ENCODE measurements at places on chromosomes 4 and X. TPM values are rescaled to one million over a fixed set of nuclear protein-coding genes. Genes with fewer than 3 reads are reported as not detected.

EVC gene
- 14.5 TPM for total RNA-seq

DNA sequence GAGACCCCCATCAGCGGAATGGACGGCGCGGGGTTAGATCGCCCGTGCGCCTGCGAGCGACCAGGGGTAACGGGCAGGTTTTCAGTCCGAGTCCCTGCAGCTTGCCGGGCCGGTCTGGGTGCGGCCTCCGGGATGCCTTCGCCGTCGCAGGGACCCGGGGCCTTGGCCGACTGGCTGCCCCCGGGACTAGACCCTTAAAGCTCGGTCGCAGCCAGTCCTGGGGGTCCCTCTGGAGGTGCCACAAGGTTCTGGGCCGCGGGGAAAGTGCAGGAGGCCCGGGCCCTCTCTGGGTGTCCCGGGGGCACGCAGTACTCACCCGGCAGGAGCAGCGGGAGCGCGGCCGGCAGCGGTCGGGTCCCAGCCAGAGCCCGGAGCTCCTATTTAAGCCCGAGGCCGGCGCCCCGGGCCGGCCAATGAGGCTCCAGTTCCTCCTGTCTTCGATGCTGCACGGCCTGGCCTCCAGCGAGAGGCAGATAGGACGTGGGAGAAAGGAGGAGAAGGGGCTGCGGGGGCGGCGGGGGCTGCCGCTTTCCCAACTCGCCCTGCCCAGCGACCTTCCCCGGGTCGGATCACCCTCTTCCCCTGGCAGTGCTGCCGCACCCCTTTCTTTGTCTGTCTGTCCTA is at the start of gene SPON2:
SPON2 (minus strand) TSS at position 356 of the 624 bp plus-strand sequence.
- peak; percentile 70 for DNase-seq
- H3K27me3 ChIP-seq = peaks cover 52% of the 10 kb centered on the region
- H3K4me1 ChIP-seq = peaks cover 6% of the 10 kb centered on the region
- H3K36me3 ChIP-seq = no peaks in the 10 kb centered on the region
- H3K27ac ChIP-seq = no peak within 1 kb of the TSS

DNA sequence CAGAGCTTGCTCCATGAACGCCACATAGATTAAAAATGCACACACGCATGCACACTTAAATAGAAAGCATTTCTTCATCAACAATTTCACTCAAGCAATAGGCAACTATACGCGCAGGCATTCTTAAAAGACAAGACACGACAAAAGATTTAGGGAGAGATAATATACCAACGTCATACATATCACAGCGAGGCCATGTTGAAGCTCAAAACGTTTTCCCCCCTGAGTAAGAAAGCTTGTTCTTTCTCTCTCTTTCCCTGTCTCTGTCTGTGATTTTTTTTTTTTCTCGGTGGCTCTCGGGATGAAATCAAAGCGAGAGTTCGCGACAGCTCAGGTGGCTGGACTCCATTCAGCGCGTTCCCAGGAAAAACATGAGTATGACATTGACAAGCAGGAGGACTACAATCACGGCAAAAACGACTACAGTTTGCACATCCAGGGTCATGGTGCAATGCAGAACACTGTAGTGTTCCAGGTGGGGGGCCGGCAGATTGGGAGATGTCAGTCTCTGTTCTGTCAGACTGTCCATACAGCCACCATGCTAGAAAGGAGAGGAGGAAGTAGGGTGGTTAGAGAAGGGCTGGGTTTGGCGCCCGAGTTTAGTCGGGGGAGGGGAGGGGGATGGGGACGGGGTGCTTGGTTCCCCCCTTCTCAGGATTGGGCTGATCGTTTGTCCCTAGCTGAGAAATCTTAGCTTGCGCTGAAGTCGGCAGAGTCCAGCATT is 30.7 kb downstream of the ARHGEF9 start:
- peaks cover 9% of the 10 kb centered on the region for H3K4me1 ChIP-seq
- DNase-seq = no peak
- H3K36me3 ChIP-seq = no peaks in the 10 kb centered on the region
- peak overlapping the region; percentile 97 for H3K27ac ChIP-seq
- peak overlapping the region; percentile 98 for H3K4me3 ChIP-seq

DNA sequence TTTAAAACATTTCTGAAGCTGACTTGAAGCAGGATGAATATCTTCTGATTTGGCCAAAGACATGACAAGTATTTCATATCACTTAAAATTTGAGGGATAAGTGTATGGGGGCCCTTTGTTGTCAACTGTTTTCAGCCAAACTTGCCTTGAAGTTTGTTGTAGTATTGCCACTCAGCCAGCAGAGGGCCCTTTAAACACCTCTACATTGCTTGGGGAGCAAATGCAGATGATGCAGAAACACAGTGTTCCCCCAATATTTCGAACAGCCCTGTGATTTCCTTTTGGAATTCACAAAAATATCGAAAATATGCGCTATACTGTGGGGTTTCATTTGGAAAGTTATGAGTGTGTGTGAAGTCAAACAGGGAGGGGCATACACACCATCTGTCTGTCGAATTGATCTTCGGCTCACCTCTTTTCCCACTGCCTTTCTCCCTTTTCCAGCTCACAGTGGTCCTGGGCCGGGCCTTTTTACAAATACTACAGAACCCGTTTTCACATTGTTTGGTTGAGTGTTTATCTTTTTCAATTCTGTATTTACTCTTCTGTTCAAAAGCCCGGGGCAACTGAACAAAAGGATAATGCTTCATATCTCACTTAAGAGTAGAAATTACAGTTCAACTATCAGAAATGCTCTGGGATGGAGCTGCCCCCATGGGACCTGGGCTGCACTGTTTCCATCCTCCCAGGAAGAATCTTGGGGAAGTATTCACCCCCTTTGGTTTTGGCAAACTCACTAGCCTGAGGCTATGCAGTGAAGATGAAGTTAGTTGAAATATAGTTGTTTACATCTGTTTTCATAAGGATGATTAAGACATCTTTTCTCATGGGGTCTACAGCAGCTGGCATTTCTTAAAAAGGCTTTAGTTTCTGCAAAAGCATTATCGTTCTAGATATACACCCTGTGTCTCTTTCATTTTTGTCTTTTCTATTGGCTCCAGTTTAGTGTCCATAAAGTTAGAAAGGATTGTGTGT is 137.6 kb downstream of the EGF start:
- DNase-seq = no peak
- peaks cover 25% of the 10 kb centered on the region for H3K36me3 ChIP-seq
- no peaks in the 10 kb centered on the region for H3K27me3 ChIP-seq
- no peak overlapping the region for H3K4me3 ChIP-seq

GRCh38 chr4:108166441-108167315 is 2.1 kb downstream of the LEF1 start:
- H3K36me3 ChIP-seq = peaks cover 11% of the 10 kb centered on the region
- H3K4me1 ChIP-seq = peaks cover 45% of the 10 kb centered on the region
- H3K27ac ChIP-seq = peak overlapping the region; percentile 59
- peaks cover 74% of the 10 kb centered on the region for H3K27me3 ChIP-seq
- H3K4me3 ChIP-seq = peak overlapping the region; percentile 93

DNA sequence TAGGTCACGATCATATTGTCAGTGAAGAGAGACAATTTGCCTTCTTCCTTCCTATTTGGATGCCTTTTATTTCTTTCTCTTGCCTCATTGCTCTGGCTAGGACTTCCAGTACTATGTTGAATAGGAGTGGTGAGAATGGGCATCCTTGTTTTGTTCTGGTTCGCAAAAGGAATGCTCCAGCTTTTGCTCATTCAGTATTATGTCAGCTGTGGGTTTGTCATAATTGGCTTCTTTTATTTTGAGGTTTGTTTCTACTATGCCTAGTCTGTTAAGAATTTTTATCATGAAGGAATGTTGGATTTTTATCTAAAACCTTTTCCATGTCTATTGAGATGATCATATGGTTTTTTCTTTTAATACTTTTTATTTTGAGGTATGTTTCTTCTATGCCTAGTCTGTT is 152.3 kb upstream of the MAD2L1 start:
- H3K27ac ChIP-seq = no peak overlapping the region
- H3K36me3 ChIP-seq = no peaks in the 10 kb centered on the region
- DNase-seq = no peak
- H3K4me3 ChIP-seq = no peak overlapping the region

DNA sequence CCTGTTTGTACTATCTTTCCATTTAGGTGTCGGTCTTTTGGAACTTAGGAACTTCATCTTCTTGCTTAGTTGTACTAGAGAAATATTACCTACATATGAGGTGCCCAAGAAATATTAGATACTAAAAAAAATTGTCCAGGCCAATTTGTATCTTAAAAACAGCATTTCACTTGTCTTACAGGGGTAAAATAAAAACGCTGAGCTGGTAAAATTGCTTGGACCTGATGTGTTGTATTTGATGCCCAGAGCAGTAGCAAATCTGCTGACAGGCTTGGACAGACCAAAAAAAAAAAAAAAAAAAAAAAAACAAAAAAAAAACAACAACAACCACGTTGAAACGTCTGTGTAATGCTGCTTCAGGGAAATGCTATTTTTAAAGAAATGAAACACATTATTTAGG is 150.4 kb upstream of the ARX start:
- no peak for DNase-seq
- H3K4me3 ChIP-seq = no peak overlapping the region
- H3K27ac ChIP-seq = no peak overlapping the region
- H3K27me3 ChIP-seq = peaks cover 6% of the 10 kb centered on the region
- H3K4me1 ChIP-seq = no peaks in the 10 kb centered on the region
- no peaks in the 10 kb centered on the region for H3K36me3 ChIP-seq

SORBS2 gene
- 22.6 TPM for total RNA-seq

ATP10D gene
- total RNA-seq = 17.1 TPM

- no peaks in the 10 kb centered on the region for H3K4me1 ChIP-seq
- H3K36me3 ChIP-seq = no peaks in the 10 kb centered on the region
- H3K27ac ChIP-seq = no peak overlapping the region
- H3K4me3 ChIP-seq = no peak overlapping the region
Measured at GRCh38 chr4:125979950-125980349, 665.2 kb downstream of the FAT4 start.

STOX2 gene
- 16.6 TPM for total RNA-seq

AFP gene
- 67.6 TPM for total RNA-seq

DNA sequence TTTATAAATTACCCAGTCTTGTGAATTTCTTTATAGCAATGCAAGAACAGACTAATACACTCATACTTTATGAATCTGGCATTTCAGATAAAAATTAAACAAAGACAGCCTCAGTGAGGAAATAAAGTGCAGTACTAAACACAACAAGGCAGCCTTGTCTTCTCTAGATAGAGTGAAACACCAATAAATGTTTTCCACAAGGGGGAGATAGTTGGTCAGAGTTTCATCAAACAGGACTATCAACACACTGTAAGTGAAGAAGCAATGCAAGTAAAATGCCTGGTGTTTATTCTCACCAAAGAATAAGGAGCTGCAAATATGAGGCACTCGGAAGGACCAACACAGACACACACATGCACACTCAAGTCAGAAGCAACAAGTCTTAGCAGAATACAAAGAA is 62.8 kb downstream of the FAM9B start:
- DNase-seq = no peak
- no peaks in the 10 kb centered on the region for H3K4me1 ChIP-seq
- no peak overlapping the region for H3K27ac ChIP-seq
- H3K36me3 ChIP-seq = no peaks in the 10 kb centered on the region

GPR82 gene
- total RNA-seq = not detected

VCX2 gene
- total RNA-seq = not detected

CCDC158 gene
- not detected for total RNA-seq

- no peaks in the 10 kb centered on the region for H3K36me3 ChIP-seq
- no peak overlapping the region for H3K4me3 ChIP-seq
- DNase-seq = no peak
- no peak overlapping the region for H3K27ac ChIP-seq
- H3K27me3 ChIP-seq = no peaks in the 10 kb centered on the region
Measured at GRCh38 chr4:134862116-134862515, 660.5 kb upstream of the PABPC4L start.

DNA sequence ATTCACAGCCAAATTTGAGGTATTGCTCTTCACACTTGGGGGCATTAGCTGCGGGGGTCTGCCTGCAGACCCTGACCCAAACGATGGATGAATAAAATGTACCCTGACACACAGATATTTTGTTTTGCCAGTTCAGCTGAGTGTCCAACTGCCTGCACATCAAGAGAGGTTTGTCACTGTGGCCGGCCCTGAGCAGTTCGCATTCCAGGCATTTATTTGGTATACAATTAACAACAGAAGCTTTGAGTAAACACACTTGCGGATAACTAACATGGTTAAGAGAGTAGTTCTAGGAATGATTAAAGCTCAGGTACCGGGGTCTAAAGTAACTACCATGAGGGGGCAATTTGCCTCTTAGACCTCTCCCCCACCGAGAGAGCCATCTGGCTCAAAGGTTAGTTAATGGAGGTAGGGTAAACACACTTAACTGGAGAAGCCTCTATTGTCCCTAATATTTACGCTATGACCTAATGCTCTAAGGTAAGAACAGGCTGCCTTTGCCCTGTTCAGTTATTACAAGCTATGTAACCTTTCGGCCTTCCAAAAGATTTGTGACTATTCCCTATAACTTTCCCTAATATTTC is 162.0 kb downstream of the SNCA start:
- no peak overlapping the region for H3K27ac ChIP-seq
- no peak for DNase-seq
- H3K4me1 ChIP-seq = no peaks in the 10 kb centered on the region
- H3K27me3 ChIP-seq = no peaks in the 10 kb centered on the region

DNA sequence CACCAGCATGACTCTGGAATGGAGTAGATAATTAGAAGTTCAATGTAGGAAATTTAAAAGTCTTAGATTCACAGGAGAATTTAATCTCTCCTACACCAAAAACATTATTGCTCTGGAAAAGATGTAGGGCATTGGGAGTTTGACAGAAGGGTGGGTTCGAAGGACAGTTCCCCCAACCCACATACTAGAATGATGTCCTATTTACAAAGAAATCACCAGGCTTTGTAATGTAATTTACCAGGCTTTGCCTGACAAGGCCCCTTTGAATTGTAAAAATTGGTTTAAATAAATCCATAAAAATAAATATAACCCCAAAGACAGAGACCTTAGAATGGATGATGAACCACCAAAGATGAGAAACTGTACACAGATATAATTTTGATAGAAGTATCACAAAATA is 399.2 kb upstream of the GRID2 start:
- H3K27ac ChIP-seq = no peak overlapping the region
- H3K4me3 ChIP-seq = no peak overlapping the region
- DNase-seq = no peak
- no peaks in the 10 kb centered on the region for H3K36me3 ChIP-seq
- H3K4me1 ChIP-seq = no peaks in the 10 kb centered on the region
- no peaks in the 10 kb centered on the region for H3K27me3 ChIP-seq

- H3K27me3 ChIP-seq = no peaks in the 10 kb centered on the region
- no peak overlapping the region for H3K4me3 ChIP-seq
- H3K27ac ChIP-seq = no peak overlapping the region
- no peak for DNase-seq
- no peaks in the 10 kb centered on the region for H3K4me1 ChIP-seq
- no peaks in the 10 kb centered on the region for H3K36me3 ChIP-seq
Measured at GRCh38 chrX:152997337-152997736, 3.4 kb upstream of the PNMA5 start.

Data from type B pancreatic cell (in vitro differentiated cells).